H9 (cell line): ENCODE measurements at places on chromosomes 12 and 14.
A peak's percentile ranks its signal among the peaks of the same experiment; 100 is the strongest.

- no peaks in the 10 kb centered on the region for H3K4me1 ChIP-seq
- H3K27ac ChIP-seq: no peak overlapping the region
- no peak overlapping the region for H3K4me3 ChIP-seq
- no peak for DNase-seq
These were observed 3.5 kb downstream of the ELK3 start for GRCh38 chr12:96197503-96198272.

- H3K27ac ChIP-seq: peak overlapping the region; percentile 13
- peaks cover 20% of the 10 kb centered on the region; the same call in 1 of the 2 replicates for H3K4me1 ChIP-seq
- H3K36me3 ChIP-seq: peaks cover 3% of the 10 kb centered on the region; the same call in 1 of the 2 replicates
- H3K4me3 ChIP-seq: no peak overlapping the region
- no peak for DNase-seq
These were observed 120.5 kb downstream of the DIP2B start for GRCh38 chr12:50625029-50625925.

DNA sequence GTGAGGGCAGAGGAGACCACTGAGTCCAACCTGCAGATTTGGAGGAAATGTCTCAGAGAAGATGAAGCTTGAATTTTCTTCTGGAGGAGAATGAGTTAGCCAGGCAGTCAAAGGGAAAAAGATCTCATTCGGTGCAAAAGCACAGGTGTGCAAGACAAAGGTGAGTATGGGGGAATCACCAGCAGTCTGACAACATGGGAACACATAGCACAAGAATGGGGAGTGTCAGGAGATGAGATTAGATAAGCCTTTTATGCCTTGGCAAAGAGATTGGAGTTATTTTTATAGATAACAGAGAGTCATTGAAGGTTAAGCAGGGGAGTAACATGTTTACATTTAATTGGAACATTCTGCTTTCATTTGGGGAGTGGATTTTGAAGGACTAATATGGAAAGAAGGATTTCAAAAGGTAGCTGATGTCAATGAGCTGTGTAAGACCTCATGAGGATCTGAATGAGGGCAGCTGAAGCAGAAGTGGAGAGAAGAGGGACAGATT lies 171.3 kb upstream of the NTF3 start:
- no peak overlapping the region for H3K4me3 ChIP-seq
- no peaks in the 10 kb centered on the region for H3K27me3 ChIP-seq
- no peaks in the 10 kb centered on the region; the same call in 1 of the 2 replicates for H3K4me1 ChIP-seq
- no peaks in the 10 kb centered on the region for H3K36me3 ChIP-seq

DNA sequence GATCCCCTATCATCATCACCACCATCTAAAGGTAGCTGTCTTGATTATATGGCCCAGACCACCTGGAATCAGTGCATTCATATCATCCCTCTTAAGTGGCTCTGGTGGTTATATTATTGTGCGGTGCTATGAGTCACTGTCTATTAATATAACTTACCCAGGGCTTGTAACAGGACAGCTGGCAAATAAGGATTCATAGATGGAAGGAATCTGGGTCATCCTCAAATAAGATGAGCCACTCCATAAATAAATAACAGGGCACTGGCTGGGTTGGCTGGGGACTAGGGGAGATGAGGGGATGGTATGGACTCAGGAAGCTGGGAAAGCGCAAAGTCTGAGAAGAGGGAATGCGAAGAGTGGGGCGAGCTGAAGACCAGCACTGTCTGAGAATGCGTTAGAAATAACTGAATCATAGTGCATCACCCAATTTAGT lies 216.1 kb downstream of the NUAK1 start:
- H3K36me3 ChIP-seq: peaks cover 4% of the 10 kb centered on the region; the same call in 1 of the 2 replicates
- no peak overlapping the region for H3K27ac ChIP-seq
- H3K4me1 ChIP-seq: no peaks in the 10 kb centered on the region
- H3K4me3 ChIP-seq: no peak overlapping the region
- no peak for DNase-seq
- H3K27me3 ChIP-seq: no peaks in the 10 kb centered on the region; the same call in 1 of the 2 replicates

GRCh38 chr14:34064349-34064748 lies 113.5 kb upstream of the EGLN3 start:
- H3K36me3 ChIP-seq: no peaks in the 10 kb centered on the region
- no peak for DNase-seq
- H3K4me3 ChIP-seq: no peak overlapping the region
- H3K27me3 ChIP-seq: no peaks in the 10 kb centered on the region; the same call in 1 of the 2 replicates
- no peaks in the 10 kb centered on the region for H3K4me1 ChIP-seq
- no peak overlapping the region for H3K27ac ChIP-seq

DNA sequence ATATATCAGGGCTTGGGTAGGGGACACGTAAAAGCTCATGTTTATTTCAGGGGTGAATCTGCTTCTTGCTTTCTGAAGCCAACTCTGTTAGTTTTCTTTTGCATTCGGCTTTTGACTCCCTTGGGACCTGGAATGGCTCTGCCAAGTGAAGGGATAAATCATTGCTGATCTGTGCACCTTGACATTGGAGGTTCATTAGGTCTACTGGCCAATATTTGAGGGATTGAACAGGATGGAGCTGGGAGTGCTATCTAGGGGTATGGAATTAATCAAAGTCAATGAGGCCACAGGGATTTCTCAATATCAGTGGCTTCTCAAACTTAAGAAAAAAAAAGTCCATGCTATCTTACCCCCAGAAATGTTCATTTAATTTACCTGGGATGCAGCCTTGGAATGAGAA lies 203.5 kb upstream of the RMST start:
- H3K4me3 ChIP-seq: no peak overlapping the region
- no peaks in the 10 kb centered on the region; the same call in 2 of the 3 replicates for H3K36me3 ChIP-seq
- H3K27me3 ChIP-seq: no peaks in the 10 kb centered on the region
- DNase-seq: no peak

DNA sequence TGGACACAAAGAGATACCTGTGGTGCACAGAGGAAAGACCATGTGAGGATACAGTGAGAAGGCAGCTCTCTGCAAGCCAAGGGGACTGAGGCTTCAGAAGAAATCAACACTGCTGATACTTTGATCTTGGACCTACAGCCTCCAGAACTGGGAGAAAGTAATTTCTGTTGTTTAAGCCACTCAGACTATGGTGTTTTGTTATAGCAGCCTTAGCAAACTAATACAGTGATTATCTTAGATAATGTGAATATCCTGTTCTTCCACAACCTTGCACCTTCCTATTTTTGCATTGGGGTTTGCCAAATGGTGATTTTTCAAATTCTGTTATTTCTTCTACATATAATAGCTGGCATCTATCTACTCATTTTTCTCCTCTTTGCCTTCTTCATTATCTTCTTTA lies 8.2 kb upstream of the C14orf93 start:
- no peaks in the 10 kb centered on the region for H3K36me3 ChIP-seq
- no peak overlapping the region for H3K4me3 ChIP-seq
- no peak for DNase-seq
- no peaks in the 10 kb centered on the region for H3K27me3 ChIP-seq

DNA sequence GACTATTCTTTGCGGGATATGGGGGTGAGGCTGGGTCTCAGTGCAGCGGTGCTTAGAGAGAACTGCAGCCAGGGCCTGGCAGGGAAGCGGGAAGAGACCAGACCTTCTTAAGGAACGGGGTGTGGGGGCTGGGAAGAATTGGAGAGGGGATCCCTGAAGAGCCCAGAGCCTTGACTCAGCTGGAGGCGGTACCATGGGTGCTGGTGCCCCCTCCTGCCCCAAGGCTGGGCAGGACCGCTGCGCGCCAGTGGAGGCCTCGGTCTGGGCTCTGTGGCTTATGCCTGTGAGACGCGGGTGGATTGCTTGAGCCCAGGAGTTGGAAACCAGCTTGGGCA lies 1.3 kb upstream of the RNU7-1 start:
- no peaks in the 10 kb centered on the region for H3K27me3 ChIP-seq
- no peak overlapping the region for H3K27ac ChIP-seq
- peaks cover 15% of the 10 kb centered on the region for H3K36me3 ChIP-seq
- no peak for DNase-seq
- peak overlapping the region; percentile 24 for H3K4me3 ChIP-seq
- 0 out of 2 replicates have a peak, but pooled peaks cover 4% of the 10 kb centered on the region for H3K4me1 ChIP-seq
